ENCODE measurements at places on chromosomes 5 and 9.

DNA sequence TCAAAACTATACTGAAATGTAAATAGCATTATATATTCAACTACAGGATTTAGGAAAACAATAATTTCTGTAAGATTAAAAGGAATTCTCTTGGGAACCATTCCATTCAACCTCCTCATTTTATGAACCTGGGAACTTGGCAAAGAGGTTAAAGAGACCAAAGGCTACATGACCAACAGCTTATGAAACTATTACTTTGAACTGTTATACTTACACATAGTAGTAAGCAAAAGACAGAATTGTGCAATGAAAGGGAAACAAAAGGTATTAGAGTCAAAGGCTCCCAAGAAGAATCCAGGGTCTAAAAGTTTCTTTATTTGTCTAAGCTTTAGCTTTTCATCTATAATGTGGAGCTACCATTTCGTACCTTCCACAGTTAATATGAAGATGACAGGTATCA lies 7.2 kb downstream of the C9orf72 start:
- DNase-seq: no peak

- DNase-seq: no peak
Measured at GRCh38 chr5:151598549-151598948, 7.4 kb upstream of the FAT2 start.

- DNase-seq: no peak
Measured at GRCh38 chr5:118679264-118679940, 308.9 kb downstream of the DTWD2 start.

GRCh38 chr5:16065831-16066230 lies 113.8 kb downstream of the MARCHF11 start:
- DNase-seq: no peak

GRCh38 chr5:1008451-1009358 lies at the start of gene NKD2:
Gene NKD2 (plus strand): TSS chr5:1008802. CDS start chr5:1009058, 256 bp downstream.
- DNase-seq: no peak

GRCh38 chr5:117691081-117691870 lies 1116.7 kb upstream of the SEMA6A start:
- no peak for DNase-seq

DNA sequence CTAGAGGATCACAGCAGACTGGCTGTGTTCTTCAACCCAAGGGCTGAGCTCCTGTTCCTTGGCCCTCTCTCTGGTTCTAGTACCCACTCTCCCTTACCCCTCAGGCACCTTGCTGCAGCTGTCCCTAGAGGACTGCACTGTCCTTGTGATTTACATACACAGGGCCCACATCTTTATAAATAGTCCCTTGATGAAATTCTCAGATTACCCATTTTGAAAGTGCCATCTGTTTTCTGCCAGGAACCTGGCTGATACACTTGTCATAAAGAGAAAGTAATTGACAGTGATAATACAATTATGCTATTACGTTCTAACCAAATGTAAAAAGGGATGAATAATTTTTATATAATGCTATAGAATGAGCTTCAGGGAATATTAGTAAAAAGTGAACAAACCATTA lies 16.5 kb upstream of the SPARC start:
- no peak for DNase-seq

DNA sequence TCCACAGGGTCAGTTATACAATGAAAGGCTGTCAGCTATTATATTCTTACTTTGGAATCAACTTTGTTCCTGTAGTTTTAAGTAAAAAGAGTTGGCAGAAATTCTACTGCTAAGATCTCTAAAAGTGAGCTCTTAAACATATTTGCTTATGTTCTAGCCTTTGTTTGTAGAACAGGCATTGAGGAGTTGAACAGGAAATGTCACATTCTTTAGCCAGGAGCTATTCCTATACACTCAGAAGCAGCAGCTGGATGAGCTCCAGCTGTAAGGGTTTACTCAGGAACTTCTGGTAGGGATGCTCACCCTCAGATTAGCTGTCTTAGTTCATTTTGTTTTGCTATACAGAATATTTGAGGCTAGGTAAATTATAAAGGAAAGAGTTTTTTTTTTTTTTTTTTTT lies 22.4 kb upstream of the SPINK14 start:
- DNase-seq: no peak

DNA sequence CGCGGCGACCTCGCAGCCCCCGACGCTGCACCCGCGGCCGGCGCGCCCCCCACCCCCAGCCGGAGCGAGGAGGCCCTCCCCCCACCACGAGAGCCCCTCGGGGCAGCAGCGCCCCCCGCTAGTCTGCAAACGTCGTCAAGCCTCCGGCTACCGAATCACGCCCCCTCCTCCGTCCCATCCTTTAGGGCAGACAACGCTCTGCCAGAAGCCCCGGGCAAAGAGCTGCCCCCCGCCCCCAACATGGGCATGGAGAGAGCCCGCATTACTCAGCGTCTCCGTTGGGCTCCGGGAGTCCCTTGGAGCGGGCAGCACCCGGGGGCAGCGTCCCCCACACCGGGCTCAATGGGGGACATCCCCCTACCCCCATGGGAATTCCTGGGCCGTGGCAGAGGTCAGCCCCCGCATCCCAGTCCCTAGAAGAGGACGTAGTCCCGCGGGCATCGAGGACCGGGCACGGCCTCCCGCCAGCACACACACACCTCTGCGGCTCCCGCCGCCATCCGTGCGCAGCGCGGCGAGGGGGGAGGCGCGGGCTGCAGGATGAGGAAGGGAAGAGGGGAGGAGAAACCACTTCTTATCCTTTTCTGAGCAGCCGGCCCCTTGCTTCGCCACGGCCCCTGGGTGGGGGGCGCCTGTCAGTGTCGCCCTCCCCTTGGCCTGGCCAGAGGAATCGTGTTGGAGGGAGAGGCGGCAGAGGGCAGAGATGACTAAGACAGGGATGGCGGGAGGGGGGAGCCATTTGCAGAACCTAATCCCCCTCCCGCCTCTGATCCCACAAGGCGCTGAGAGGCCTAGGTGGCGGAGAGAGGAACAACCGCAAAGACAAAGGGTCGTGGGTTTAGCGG lies 750 bp downstream of the DNM1 start:
- DNase-seq: no peak

All from HFF-Myc (cell line).